ENCODE measurements at places on chromosomes 12 and 14. TPM values are rescaled to one million over a fixed set of nuclear protein-coding genes. Genes with fewer than 3 reads are reported as not detected.

DNA sequence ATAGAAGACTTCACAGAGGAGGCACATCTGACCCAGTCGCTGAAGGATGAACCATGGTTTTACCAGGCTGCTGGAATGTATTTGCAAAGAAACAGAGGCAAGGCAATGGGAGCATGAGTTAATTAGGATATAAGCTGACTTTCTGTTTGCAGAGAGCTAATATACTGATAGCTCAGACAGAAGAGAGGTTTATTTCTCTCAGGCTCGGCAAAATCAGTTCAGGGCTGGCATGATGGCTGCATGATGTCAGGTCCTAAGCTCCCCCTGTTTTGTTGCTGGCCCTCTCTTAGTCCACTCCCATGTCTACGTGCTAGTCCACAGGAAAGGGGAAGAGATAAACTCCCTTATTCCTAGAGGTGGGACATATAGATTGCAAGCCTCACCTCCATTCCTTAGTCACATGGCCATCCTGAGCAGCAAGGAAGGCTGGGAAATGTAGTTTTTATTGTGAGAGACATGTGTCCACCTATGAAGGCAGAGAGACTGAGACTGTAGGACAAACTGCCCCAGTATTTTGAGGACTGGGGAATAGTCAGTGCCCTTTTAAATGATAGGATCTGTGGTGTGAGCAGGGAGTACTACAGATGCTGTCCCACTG is 224.5 kb downstream of the VRK1 start:
- no peak for DNase-seq

GRCh38 chr12:92557422-92557724 is 145.4 kb upstream of the PLEKHG7 start:
- no peak for DNase-seq

- DNase-seq, result no peak
These were observed 90.2 kb downstream of the FUT8 start for GRCh38 chr14:65502676-65503124.

DNA sequence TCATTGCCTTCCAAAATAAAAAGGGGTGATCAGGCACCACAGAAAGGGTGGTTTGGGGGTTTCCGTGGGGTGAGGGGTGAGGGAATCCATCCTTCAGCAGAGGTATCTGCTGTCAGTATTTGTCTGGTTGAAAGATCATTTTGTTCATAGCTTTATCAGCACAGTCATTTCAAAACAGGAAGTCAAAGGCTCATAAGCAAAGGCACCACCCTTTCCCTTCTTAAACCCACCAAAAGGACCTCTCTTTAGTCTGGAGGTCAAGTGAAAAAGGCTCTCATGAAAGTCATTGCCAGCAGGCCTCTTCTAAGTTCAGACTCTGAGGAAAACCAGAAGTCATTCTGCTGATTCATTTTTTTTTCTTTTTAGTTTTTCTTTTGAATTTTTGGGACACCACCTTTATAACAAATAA is 6.2 kb downstream of the CHST11 start:
- DNase-seq, result peak; percentile 68

DNA sequence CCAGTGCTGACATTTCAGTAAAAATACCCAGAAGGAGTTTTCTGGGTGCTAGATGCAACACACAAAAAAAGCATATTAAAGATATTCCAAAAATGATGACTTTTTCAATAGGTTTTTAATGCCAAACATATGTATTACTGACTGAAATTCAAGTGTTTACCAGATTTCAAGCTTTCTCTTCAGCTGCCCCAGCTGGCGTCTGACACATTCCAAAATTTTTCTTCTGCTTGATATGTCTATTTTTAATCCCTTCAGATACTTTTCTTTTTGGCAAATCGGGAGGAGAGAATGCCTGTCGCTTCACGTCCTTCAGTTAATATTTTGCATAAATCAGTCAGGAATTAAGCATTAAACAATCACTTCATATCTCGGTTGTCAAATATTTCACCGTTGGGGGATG is 7.1 kb upstream of the CCDC60 start:
- DNase-seq, result no peak

DNA sequence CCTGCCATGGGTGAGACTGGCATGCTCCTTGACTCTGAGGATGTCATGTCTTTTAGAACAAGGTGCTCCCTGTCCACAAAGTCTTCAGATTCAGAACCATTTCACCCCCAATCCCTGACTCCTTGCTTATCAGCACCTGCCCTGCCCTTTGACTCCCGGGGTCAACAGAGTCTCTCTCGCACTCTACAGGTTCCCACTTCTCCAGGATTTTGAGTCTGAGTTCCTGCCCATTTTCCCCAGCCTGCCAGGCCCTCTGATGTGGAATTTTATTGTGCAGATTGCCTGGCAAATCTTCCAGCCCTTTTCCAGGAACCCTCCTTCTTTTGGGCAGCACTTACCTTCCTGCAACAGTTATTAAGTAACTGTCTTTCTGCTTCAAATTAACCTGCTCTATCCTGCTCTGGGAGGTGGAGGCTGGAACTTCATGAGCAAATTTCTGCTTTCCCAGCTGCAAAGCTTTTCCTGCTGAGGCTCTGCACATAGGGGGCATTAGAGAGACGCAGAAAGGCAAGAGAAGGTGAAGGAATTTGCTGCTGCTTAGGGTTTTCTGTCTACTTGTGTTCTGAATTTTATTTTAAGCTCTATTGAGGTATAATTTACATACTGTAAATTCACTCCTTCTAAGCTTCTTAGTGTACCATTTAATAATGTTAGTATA is 259.1 kb downstream of the PCNX1 start:
- DNase-seq, result peak; percentile 7

DNA sequence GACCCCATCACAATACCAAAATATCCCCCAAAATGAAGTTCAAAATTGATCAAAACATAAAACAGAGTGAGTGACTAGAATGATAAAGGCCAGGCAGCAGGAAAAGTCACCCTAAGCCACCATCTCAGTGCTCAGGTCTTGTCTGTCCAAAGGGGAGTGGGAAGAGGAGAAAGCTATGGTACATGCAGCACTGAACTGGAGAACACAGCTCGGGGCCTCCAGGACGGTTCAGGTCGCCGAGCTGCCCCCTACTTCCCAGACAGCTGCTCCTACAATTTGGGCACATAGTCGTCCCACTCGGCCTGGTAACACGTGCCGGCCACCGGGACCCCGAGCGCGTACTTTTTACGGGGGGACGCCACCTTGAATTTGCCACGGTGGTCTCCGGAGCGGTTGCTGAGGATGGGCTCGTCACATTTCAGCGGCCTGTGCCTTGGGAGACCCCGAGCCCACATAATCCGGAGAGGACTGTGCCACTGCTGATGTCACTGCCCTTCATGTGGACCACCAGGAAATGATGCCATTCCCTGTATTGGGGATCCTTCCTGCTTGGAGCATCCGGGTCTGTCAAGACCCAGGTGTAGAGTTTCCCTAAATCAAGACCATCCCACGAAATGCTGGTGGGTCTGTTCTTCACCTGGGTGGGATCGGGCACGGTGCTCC is 31.6 kb downstream of the AK7 start:
- no peak for DNase-seq

DNA sequence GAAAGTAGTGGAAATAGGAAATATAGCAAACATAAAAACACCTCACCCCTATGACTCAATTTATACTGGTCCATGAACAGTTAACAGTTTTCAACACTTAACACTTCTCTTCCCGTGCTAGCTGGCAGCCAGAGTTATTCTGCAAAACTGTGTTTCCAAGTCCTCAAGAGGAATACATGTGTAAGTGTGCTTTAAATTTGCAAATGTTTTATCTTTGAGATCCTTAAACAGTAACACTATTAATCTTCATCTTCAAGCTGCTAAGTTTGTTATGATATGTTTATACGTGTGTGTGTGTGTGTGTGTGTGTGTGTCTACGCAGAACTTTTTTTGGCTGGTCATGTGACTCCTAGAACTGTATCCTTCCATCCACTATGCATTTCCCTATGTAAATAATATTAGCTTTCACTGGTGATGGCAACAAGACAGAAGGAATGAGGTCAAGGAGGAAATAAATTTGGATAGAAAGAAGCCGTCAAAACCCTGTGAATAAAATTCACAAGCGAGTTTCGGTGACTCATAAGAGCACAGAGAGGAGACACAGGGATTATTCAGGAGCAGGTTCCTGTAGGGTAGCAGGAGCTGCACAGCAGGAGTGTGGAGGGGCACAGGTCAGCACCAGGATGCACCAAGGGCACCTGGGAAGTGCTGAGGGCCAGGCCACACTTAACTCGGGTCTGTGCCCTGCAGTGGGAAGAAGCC is 105.9 kb upstream of the ETV6 start:
- no peak for DNase-seq

DNA sequence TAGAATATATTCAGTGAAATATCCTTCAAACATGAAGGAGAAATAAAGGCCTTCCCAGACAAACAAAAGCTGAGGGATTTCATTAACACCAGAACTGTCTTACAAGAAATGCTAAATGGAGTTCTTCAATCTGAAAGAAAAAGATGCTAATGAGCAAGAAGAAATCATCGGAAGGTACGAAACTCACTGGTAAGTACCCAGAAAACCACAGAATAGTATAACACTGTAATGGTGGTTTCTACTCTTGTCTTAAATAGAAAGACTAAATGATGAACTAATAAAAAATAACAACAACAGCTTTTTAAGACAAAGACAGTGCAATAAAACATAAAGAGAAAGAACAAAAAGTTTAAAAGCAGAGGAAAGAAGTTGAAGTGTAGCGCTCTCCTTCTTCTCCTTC is 18.7 kb upstream of the RNF212B start:
- no peak for DNase-seq

GRCh38 chr12:26939192-26939832 is 1.0 kb downstream of the FGFR1OP2 start:
- DNase-seq, result no peak

DNA sequence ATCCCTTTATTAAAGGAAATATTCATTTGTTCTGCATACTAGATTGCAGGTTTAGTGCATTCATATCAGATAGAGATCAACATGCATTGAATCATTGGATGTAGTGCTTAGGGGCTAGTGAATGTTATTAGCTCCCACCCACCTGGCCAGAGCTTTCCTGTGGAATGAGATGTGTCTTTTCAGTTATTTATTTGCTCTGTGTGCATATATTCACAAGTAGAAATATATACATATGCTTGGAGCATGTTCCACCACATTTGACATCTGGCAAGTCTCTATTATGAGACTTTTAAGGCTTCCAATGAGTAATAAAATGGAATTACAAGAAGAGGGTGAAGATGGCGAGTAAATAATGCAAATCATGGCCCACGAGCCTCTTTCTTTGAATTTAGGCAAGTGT is 180.0 kb upstream of the LMO3 start:
- no peak for DNase-seq

DNA sequence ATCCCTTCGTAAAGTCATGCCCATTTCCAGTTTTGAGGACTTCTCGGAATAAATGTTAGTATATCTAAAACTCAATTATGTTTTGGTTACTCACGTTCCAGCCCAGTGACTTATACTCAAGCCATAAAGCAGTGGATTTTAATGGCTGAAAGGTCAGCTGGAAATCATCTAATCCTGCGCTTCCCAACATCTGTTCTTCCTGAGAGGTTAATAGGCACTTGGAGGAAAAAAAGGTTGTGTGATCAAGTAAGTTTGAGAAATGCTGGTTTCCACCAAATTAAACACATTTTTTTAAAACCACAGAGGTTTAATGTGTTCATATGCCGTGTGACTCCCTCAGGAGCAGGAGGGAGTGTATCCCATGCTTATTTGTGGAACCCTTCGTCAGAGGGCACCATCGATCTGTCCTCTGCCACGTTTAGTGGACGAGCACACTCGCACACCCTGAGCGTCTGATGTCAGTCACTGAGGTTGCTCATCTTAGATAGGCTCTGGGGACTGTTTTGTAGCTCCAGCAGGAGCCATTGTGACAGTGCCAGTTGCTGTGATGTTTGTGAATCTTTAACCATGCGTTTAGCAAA is 41.4 kb downstream of the FBXL14 start:
- no peak for DNase-seq

- DNase-seq, result no peak
These were observed 11.2 kb downstream of the DHRS7 start for GRCh38 chr14:60153991-60154390.

GRCh38 chr14:76881348-76881747 is 55.1 kb downstream of the LRRC74A start:
- DNase-seq, result no peak

DNA sequence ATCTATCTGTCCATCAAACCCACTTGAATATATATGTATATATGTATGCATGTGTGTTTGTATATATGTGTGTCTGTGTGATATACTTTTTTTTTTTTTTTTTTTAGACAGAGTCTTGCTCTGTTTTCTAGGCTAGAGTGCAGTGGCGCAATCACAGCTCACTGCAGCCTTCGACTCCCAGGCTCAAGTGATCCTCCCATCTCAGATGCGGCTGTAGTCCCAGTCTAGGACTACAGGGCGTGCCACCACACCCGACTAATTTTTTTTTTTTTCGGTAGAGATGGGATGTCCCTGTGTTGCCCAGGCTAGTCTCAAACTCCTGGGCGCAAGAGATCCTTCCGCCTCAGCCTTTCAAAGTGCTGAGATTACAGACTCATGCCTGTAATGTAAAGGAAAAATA is 13.0 kb upstream of the APOBEC1 start:
- no peak for DNase-seq

- no peak for DNase-seq
These were observed 42.5 kb upstream of the PPP1CC start for GRCh38 chr12:110785240-110785639.

DNA sequence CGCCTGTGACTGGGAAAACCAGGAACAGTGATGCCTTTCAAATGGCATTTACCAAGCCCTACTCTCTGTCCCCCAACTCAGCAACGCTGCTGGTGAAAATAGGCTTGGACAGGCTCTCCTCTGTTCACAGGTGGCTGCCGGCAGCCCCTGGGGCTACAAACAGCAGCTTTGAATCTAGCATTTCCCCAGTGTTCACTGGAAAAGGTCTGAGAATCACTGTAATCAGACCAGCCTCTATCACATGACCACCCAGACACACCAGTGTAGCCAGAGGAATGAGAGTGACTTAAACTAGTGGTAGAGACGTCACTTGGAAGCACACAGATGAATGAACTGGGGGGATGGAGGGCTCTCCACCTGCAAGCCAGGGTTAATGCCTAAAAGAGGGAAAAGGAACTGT is 151.8 kb downstream of the FOXN3 start:
- no peak for DNase-seq

GRCh38 chr14:32808644-32809043 is 130.0 kb upstream of the NPAS3 start:
- DNase-seq, result no peak

DNA sequence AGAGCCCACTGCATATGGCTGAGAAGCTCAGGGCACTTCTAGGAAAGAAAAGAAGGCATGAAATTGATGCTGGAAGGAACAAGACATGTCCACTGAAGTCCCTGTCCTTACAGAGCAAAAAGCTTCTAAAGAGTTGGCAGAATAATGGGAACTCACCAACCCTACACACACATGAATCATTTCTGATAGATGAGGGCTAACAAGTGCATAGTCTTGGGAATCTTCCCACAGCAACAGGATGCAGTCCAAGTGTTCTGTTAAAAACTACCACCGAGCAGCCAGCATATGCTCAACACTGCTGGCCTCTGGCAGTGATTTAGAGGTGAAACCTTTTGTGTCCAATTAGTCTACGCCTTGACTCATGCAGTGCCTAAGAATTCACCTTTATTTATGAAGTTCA is 44.8 kb downstream of the RHOJ start:
- DNase-seq, result no peak

- DNase-seq, result no peak
These were observed 6.5 kb downstream of the CEBPE start for GRCh38 chr14:23112359-23113178.

GRCh38 chr14:59454139-59454538 is 11.0 kb downstream of the GPR135 start:
- no peak for DNase-seq

IFT43 gene
- total RNA-seq, result 14.4 TPM

CCDC175 gene
- not detected for total RNA-seq

RERG gene
- total RNA-seq, result not detected

SERPINA5 gene
- not detected for total RNA-seq

AGAP2 gene
- 29.9 TPM for total RNA-seq

GCH1 gene
- total RNA-seq, result 26.4 TPM

FLVCR2 gene
- total RNA-seq, result 2.6 TPM
